ENCODE measurements at places on chromosomes 5 and 9. TPM values are rescaled to one million over a fixed set of nuclear protein-coding genes. Genes with fewer than 3 reads are reported as not detected.

DMGDH gene
- 11.6 TPM for total RNA-seq

KIAA0825 gene
- 0.51 TPM for total RNA-seq

SLC34A3 gene
- total RNA-seq, result not detected

SRD5A1 gene
- total RNA-seq, result 14.8 TPM

ADGRD2 gene
- total RNA-seq, result not detected

HAPLN1 gene
- total RNA-seq, result not detected

ECM2 gene
- total RNA-seq, result 0.90 TPM

DCTN3 gene
- 73.4 TPM for total RNA-seq

GRCh38 chr5:143186623-143187022 lies 216.9 kb downstream of the NR3C1 start:
- no peak for DNase-seq

GRCh38 chr9:77892171-77892570 lies 139.4 kb downstream of the GNAQ start:
- DNase-seq, result no peak

DNA sequence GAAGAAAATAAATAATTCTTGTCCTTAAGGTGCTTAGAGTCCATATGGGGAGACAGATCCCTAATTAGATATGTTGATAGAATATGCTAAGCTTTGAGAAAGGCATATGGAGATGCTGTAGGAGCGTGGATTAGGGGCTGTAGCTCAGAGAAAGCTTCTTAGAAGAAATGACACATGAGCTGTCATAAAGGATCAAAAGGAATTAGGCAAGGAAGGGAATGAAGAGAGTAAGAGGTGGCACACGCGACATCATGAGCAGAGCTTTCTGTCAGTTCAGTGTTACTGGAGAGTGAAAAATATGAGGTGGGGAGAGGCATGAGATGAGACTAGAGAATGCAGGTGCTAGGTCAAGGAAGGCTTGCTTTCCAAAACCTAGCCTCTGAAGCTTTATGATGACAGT lies 118.6 kb downstream of the KIAA0825 start:
- no peak for DNase-seq

DNA sequence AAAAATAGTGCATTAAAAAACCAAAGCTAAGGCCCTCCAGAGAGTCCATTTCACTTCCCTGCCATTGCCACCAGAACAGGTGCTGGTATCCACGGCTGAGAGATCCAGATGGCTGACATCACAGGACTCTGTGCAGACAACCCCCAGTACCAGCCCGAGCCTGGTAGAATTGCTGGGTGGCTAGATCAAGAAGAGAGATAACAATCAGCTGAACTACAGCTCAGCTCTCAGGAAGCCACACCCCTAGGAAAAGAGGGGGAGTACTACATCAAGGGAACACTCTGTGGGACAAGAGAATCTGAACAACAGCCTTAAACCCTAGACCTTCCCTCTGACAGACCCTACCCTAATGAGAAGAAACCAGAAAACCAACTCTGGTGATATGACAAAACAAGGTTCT lies 73.8 kb upstream of the SLIT3 start:
- no peak for DNase-seq

GRCh38 chr9:36407122-36407723 lies 7.2 kb upstream of the RNF38 start:
- DNase-seq, result peak; percentile 68

DNA sequence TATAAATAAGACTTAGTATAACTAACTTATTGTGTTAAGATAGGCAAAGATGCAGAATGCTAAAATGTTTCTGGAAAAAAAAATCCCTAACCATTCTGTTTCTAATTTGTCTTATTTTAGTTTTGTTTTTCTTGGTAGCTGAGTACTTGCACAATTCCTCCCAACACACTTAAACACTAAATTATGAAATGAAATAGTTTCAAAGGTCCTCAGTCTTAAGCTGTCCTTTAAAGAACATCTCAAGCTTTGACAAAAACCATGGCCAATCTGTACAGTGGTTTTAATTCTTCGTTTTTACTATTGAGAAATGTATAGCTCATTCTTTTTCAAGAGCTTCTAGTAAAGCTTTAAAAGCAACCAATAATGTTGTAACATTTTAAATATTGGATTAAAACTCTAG lies 171.5 kb downstream of the EDIL3 start:
- no peak for DNase-seq

DNA sequence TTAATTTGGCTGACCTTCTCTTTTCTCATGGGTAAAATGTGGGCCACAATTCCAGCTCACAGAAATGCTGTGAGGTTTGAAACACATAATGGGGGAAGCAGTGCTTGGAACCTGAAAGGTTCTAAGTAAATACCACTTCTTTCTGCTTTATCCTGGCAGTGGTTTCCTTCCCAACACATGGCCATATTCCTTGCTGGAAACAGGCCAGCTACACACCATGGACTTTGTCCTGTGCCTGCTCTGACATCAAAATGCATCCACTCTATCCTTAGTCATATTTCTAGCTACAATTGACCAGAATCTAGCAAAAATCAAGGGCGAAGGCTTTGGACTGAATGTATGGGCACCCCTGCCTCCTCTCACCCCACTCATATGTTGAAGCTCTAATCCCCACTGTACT lies 93.1 kb upstream of the TRPC7 start:
- no peak for DNase-seq

DNA sequence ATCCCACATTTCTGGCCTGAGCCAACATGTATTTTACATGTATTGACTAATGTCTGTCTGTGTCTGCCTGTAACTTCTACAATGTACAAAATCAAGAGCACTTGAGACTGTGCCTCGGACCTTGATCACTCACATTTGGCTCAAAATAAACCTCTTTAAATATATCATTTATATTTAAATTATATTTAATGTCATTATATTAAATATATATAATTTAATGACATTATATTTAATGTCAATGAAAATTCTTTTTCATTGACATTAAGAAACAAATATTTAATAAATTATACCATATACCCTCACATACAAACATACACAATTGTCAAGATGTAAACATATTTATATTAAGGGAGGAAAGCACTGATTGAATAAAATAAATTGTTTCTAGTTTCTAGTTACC lies 1099.8 kb upstream of the CDH18 start:
- no peak for DNase-seq

- no peak for DNase-seq
Observed at GRCh38 chr5:148793261-148793660, 33.1 kb upstream of the ADRB2 start.

Data from bronchial epithelial cell (primary cell).